ENCODE measurements at places on chromosomes 16 and 17.

DNA sequence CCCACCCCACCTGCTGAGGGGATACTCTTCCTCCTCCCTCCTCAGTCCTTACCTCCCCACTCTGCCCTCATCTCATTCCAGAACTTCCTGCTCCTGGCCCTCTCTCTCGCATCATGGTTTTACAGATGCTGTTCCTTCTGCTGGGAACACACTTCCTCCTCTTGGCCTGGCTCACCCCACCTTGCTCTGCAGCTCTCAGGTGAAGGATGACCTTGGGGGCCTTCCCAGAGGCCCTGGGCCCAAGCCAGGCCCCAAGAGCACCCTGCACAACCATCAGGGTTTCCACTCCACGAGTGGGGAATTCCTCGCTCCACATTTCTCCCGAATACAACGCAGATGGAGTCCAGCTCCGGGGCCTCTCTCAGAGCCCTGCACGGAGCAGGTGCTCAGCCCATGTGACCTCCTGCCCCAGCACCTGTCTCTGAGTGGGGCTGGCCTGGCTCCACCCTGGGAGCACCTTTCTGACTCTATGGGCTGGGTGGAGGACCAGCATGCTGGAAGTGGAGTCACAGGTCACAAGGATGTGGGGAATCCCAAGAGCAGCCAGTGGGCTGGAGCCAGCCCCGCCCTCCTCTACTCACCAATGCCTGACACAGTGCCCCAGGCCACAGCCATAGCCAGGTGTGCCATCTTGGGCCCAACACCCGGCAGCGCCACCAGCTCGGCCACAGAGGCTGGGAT, 4.5 kb downstream of the NTHL1 start:
- no peaks in the 10 kb centered on the region for H3K27me3 ChIP-seq
- no peak for DNase-seq
- peaks cover 20% of the 10 kb centered on the region for H3K4me1 ChIP-seq
- H3K36me3 ChIP-seq: peaks cover 4% of the 10 kb centered on the region
- no peak overlapping the region for H3K4me3 ChIP-seq

GRCh38 chr16:63617990-63618763, 1503.7 kb downstream of the CDH11 start:
- H3K4me1 ChIP-seq: no peaks in the 10 kb centered on the region
- no peak overlapping the region for H3K4me3 ChIP-seq
- no peaks in the 10 kb centered on the region for H3K36me3 ChIP-seq
- H3K27me3 ChIP-seq: no peaks in the 10 kb centered on the region
- H3K27ac ChIP-seq: no peak overlapping the region

DNA sequence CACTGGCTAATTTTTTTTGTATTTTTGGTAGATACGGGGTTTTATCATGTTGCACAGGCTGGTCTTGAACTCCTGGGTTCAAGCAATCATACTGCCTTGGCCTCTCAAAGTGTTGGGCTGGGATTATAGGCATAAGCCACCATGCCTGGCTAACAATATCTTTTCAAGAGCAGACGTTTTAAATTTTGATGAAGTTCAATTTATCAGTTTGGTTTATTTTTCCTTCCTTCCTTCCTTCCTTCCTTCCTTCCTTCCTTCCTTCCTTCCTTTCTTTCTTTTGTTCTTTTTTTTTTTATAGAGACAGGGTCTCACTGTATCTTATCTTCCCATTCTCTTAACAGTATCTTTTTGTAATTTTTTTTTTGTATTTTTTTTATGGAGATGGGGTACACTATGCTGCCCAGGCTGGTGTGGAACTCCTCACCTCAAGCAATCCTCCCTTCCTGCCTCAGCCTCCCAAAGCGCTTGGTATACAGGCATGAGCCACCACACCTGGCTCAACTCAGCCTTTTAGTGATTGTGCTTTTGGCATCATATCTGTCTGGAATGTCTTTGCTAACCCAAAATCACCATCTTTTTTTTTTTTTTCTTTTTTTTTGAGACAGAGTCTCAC, 13.6 kb upstream of the GIP start:
- H3K27me3 ChIP-seq: no peaks in the 10 kb centered on the region
- H3K4me1 ChIP-seq: no peaks in the 10 kb centered on the region
- no peak overlapping the region for H3K4me3 ChIP-seq
- H3K36me3 ChIP-seq: no peaks in the 10 kb centered on the region
- no peak overlapping the region for H3K27ac ChIP-seq

DNA sequence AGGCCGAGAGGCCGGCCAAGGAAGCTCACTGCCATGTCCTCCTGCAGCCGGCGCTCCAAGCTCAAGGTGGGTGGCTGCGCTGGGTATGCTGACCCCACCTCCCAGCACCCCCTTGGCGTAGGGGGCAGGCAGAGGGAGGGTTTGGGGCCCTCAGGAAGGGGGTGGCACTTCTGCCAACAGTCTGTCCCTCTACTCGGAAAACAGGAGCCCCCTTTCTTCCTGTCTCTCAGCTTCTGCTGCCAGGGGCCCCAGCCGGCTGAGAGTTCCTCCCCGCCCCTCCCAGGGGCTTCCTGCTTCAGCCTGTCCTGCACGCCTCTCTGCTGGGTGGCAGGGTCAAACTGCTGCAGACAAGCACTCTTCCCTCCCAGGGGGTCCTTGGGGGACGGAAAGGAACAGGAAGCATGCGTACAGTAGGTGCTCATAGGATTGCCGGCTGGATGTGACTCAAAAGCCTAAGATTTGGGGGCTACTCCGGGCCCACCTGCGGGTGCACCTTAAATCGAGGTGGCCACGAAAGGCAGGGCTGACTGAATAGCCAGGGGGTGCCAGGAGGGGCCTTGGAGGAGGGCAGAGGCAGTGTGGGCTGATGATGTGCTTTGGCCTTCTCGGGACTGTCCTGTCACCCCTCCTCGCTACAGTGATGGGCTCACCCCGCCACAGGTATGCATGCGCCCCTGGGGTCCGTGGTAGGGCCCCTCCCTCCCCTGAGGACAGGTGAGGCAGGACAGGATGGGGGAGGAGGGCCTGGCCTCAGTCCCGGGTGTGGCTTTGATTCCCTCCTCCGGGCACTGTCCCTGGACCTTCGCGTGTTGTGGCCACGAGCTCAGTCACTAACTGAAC, 4.0 kb downstream of the CBX2 start:
- H3K27me3 ChIP-seq: peaks cover 65% of the 10 kb centered on the region
- no peak overlapping the region for H3K4me3 ChIP-seq
- no peak for DNase-seq
- H3K27ac ChIP-seq: no peak overlapping the region
- peaks cover 25% of the 10 kb centered on the region for H3K4me1 ChIP-seq
